ENCODE measurements at places on chromosomes 16 and 17.

GRCh38 chr16:58882292-58882691 lies 148.2 kb upstream of the GOT2 start:
- no peak for DNase-seq

DNA sequence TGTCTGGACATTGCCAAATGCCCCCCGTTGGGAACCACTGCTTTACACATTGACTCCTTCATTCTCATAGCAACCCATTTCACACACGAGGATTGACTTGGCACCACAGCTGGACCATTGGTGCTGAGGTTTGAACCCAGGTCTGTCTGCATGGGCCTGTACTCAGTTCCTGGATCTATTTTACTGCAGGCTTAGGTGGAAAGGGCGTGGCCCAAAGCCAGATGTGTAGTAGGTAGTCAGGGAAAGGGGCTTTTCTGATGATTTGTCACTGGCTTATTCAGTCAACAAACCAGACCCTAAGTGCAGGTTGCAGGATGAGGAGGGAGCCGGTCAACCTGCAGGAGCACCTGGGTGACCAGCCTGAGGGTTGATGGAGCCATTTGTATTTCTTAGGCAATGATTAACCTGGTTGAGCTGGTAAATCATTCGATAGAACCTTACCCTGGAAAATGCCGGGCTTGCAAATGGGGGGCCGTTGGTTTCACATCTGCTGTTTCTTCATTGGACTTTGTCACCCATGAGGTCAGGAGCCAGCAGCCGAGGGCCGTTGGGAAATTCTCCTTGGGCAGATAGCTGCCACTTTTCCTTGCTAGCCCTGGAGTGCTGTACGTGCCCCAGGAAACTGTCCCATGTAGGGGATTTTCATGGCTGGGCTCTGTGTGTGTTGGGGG lies 104.4 kb downstream of the CMIP start:
- DNase-seq = no peak

- no peak for DNase-seq
Observed at GRCh38 chr16:5044011-5044540, 10.3 kb upstream of the NAGPA start.

GRCh38 chr17:6870841-6871240 lies 39.3 kb upstream of the TEKT1 start:
- DNase-seq = no peak

DNA sequence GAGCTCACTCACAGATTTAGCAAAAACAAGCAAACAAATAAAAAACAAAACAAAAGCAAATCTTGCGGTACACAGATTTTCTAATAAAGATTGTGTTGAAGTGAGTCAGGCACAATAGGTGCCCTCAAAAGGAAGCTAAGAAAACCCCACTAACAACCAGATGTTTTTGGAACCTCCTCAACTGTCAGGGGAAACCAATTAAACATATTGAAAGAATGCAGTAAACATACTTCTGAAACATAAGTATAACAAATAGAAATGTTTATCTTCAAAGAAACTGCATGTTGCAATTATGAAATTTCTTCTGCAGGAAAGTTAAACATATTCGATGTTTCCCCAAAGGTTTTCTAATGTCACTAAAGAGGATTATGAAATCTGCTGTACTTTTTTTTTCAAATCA lies 110.5 kb upstream of the CORO6 start:
- DNase-seq = no peak

GRCh38 chr17:70314096-70314495 lies 144.8 kb downstream of the KCNJ2 start:
- DNase-seq = no peak

GRCh38 chr17:3596804-3597464 lies 12.3 kb downstream of the TRPV1 start:
- DNase-seq = no peak

GRCh38 chr16:8907096-8907495 lies 24.9 kb downstream of the LITAFD start:
- no peak for DNase-seq

GRCh38 chr16:3471518-3472176 lies 23.6 kb downstream of the C16orf90 start:
- DNase-seq = no peak

GRCh38 chr17:7079581-7080455 lies at the start of gene CLEC10A:
CLEC10A (minus strand) TSS chr17:7080251; CDS start chr17:7078812, 1,439 bp downstream.
- DNase-seq = no peak

- no peak for DNase-seq
Observed at GRCh38 chr16:57406881-57407280, 2.3 kb downstream of the CCL17 start.

GRCh38 chr16:69619514-69619913 lies 53.7 kb downstream of the NFAT5 start:
- DNase-seq = no peak

DNA sequence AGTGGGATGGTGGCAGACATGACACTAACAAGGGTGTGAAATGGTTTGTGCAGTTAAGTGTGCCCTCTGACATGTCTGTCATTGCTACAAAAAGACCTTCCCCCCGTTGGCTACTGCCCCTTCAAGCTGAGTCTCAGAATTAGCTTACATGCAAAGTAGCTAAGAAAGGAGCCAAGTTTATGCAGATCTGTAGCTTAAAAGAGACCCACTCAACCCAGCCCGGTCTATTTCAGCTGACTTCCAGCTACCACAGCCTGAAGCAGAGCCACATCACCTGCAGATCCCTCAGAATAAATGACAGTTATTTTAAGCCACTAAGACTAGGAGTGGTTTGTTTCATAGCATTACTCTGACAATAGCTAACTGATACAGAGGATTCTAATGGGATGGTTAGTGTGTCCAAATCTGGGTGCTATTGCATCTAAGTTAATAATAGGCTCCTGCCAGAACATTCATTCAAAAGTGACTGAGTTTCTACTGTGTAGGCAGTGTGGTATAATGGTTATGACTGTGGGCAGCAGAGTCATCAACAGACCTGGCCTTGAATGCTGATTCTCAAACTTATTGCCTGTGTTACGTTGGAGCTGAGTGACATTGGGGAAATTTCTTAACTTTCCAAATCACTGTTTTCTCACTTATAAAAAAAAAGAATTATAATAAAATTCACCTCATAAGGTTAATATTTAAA lies 11.7 kb downstream of the C17orf67 start:
- DNase-seq = no peak

DNA sequence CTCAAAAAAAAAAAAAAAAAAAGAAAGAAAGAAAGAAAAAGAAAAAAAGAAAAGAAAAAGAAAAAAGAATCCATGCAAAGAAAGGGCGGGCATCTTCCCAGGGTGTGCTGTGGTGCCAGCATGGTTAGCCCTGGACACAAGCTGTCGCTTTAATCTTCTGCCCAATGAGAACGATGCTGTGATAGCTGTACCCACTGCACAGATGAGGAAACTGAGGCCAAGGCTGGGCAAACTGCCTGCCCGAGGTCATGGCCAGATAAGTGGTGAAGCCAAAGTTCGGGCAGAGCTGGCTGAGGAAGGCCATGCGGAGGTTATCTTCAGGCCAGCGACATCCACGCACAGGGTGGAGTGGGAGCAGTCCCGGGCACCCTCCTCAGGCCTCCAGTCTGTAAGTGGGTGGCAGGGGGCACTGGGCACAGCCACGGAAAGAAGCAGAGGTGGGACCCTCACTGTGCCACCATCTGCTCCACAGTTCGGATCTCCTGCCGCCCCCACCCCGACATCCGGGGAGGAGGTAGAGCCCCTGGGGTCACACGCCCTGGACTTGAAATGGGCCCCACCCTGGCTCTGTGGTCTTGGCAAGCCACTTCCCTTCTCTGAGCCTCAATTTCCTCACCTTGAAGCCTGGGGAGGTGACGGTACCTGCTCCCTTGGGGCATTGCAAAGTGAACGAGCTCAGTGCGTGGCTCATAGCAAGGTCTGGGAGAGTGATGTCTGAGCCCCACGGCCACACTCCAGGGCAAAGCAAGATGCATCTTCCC lies 6.5 kb downstream of the FBXL16 start:
- DNase-seq = no peak

Measured in stimulated activated CD4-positive, alpha-beta T cell treated with anti-CD3 and anti-CD28 coated beads, Interleukin-1b, Interleukin-23, amount 100 ng/mL, for 1 hour (primary cell).